Brain pericyte (primary cell): ENCODE measurements at places on chromosomes 1 and 21.

GRCh38 chr1:173663159-173663558 is 6.5 kb downstream of the ANKRD45 start:
- no peak for DNase-seq

DNA sequence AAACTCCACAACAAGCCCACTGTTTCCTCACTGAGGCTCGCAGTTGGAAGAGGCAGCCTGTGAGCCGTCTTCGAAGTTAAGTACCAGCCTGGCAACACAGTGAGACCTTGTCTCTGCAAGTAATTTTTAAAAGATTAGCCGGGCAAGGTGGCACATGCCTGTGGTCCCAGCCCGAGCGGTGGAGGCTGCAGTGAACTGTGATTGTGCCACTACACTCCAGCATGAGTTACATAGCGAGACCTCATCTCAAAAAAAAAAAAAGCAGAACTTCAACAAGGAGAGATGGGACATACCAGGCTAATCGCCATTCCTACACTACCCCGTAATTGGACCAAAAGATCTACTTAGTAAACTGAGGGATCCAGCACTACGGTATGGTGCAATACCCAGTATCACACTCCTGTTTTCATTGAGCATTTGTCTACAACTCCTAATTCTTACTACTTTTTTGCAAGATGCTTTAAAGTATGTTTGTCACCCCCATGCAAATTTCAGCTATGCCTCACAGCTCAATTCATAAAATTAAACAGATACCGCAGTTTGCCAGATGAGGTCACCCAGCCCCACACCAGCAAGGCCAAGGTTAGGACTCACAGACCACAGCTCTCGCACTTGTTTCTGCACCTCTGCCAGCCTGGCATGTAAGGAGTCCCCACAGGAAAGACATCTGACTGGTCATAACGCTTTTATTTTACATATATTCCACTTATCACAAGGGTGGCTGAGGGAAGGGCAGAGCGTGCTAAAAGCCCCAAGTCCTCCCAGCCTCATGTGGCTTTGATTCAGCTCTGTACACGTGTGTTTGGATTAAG is 21.0 kb downstream of the SDE2 start:
- no peak for DNase-seq

DNA sequence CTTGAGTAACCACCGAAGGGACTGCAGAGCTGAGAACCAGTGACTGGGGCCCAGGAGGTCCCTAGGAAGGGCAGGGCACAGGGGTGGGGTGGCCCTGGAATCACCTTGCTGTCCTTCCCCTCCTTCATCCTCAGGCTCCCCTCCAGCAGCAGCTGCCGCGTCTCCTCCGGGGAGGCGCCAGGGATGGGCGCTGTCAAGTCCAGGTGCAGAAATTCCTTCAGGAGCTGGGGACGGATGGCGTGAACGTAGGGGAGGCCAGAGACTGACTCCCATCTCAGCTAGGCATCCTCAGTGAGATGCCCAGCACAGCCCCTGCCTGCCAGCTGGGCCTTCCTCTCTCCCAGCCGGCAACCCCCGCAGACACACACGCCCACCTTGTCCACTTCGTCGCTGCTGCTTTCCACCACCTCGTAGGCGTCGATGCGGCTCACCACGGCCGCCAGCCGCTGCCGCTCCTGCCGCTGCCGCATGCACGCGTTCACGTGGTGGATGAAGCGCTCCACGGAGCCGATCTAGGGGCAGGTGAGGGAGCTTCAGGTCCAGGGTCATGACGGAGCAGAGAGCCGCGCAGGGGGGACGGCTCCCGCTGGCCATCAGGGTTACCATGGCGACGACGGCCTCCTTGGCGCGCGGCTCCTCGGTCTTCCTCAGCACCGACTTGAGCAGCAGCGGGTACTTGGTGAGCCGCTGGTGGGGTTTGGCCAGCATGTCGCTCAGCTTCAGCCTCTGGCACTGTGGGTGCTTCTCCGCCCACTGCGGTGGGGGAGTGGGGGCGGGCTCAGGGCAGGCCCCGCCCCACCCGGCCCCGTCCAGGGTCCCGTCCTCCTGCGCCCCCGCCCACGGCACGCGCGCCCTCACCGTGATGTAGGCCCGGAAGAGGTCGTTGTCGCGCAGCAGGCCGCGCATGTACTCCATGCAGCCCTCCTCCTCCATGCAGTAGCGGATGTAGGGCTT is 4.4 kb upstream of the TNFRSF25 start:
- no peak for DNase-seq

- no peak for DNase-seq
Observed at GRCh38 chr1:221794935-221795334, 53.0 kb upstream of the DUSP10 start.

- no peak for DNase-seq
Observed at GRCh38 chr1:55049914-55050278, 10.5 kb downstream of the PCSK9 start.

- DNase-seq, result no peak
Observed at GRCh38 chr1:80441664-80442063, 1359.1 kb upstream of the ADGRL2 start.

DNA sequence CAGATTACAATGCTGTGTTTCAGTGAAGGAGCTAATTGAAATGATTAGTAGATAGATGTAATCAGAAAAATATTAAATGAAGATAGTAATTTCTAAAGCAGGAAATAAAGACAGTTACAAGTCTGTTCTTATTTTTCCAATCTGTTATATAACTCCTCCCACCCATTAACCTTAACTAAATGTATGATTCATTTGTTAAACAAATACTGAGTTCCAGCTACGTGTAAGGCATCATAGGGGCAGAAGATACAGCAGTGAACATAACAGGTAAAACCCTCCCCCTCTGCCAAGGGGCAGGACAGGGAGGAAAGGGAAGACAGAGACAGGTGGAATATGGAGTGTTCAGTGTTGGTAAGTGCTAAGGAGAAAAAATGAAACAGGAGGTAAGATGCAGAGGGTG is at the start of gene FAM177B:
FAM177B (plus strand) TSS at position 231 of the 400 bp plus-strand sequence. CDS start 9,344 bp downstream, outside the sequence.
- no peak for DNase-seq

DNA sequence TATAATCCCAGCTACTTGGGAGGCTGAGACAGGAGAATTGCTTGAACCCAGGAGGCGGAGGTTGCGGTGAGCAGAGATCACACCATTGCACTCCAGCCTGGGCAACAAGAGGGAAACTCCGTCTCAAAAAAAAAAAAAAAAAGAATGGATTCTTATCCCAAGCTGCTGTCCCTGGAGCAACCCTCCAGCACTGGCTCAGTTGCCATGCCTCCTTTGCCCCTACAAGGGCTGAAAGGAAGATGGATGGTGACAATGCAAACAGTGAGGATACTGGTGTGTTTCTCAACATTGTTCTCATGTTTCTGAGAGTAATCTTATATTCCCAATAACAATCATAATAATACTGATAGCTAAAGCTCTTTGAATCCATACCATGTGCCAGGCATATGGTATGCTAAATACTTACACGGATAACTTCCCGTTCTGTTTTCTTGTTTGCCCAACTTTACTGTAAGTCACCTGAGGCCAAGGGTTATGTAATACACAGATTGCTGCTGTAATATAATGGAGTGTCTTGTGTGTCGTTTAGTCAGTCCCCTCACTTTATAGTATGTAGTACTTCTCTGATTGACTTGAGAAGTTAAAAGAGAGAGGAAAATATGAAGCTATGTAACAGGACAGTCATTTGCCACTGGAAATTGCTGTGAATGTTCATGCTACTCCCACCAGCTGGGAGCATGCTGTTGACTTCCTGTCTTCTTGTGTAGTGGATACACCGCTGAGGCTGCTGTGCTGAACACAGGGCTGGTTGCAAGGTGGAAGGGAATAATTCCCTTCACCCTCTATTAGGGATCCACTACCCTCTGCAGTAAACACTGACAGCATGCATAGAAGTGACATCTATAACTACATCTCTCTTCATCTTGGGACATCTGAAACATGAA is 153.6 kb downstream of the CNIH3 start:
- DNase-seq, result no peak

DNA sequence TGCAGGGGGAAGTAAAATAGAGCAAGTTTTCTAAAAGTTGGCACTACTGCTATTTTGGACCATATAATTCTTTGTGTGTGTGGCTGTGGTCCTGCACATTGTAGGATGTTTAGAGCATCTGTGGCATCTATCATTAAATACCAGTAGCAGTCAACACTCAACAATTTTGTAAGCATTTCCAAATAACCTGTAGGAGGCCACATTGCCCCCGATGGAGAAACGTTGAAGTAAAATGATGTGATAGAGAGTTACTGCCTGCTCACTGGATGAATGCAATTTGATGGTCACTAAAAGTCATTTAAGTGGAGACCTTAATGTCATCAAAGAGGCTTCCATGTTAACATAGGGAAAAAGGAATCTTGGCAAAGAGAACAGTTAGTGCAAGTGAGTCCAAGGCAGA is 560.8 kb downstream of the NEGR1 start:
- no peak for DNase-seq

DNA sequence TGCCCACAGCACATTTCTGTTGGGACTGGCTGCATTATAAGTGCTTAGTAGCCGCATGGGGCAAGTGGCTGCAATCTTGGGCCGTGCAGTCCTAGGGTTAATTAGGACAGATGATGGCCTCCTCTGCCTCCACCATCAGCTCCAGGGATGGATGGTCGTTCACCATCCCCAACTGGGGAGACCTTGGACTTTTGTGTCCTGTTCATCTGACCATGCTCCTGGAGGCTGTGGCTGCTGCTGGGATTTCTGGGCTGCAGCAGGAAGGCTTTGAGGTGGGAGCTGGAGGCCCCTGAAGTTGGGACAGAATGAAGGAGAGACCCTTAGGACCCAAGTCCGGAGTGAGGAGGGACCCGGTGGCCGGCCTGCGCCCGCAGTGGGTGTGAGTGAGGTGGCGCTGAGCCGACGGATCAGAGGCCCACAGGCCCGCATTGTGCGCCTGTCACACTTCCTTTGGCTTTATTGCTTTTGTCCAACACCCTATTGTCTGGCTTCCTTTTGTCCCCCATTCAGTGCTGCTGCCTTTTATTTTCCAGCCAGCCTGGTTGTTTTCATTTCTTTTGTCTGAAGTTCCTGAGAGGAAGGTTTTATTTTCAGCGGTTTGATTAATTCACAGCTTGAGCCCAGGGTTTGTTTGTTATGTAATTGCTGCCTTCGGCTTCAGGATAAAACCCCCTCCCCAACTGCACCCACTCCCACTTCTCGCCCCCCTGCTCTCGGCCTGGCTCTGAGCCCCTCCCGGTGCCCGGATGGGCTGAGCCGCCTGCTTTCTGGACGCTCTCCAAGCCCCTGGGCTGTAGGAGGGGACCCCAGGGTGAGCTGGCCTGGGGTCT is 35.6 kb downstream of the SOX13 start:
- no peak for DNase-seq

GRCh38 chr1:80517062-80517461 is 1283.7 kb upstream of the ADGRL2 start:
- DNase-seq, result no peak

DNA sequence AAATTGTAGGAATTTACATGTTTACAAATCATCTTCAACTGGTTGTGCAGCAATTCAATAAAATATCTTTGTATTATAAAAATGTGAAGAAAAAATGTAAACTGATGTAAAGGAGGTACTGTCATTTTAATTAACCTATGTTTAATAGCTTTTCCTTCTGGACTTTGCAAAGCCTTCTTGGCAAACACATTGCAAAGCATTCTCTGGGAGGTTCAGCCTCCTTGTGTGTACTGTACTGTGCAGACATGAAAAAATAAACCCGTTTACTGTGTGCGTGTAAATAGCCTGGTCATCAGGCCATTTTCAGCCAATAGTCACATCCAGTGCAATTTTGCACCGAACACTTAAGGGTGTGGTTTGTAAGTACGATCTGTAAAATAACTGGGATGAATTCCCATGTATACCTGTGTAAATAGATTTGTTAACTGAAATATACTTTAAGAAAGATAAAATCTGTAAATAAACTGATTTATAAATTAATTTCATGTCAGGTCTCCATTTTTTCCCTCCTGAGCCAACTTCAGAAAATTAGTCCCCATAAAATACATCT is 40.2 kb upstream of the QSOX1 start:
- DNase-seq, result no peak

- DNase-seq, result no peak
Observed at GRCh38 chr21:25133939-25134338, 473.3 kb downstream of the MRPL39 start.

- DNase-seq, result no peak
Observed at GRCh38 chr21:25708467-25709065, 26.1 kb downstream of the ATP5PF start.

DNA sequence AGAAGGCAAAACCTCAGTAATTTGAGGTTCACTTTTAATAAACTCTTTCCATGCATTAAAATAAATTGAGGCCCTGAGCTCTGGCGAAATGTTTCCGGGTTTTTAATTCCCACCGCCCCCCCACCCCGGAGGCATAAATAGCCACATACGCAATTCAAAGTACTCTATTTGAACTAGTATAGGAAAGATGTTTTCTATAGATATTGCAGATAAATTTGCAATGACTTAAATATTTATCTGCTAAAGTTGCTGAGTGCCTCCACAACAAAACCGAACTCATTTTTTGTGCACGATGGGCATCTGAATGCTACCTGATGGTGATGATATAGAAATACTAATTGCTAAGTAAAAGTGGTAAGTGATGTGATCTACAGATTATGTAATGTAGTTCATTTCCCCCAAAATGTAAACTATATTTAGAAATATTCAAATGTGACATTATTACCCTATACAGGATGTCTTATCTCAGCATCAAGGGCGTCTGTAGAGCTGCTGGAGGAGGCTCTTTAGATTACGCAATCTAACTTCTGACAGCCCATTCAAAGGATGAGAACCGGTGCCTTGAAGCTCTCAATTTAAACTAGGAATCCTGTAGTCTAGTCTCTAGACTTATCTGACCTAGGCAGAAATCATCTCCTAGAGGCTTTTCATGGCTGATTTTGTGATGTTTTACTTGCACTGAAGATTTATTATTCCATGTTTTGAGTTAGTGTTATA is 8.5 kb downstream of the IRF2BP2 start:
- no peak for DNase-seq

- DNase-seq, result no peak
Observed at GRCh38 chr1:170073893-170074249, 624 bp downstream of the KIFAP3 start.

- no peak for DNase-seq
Observed at GRCh38 chr1:169127305-169127704, 20.8 kb downstream of the ATP1B1 start.

GRCh38 chr1:59755069-59755685 is 59.6 kb upstream of the HOOK1 start:
- DNase-seq, result no peak

DNA sequence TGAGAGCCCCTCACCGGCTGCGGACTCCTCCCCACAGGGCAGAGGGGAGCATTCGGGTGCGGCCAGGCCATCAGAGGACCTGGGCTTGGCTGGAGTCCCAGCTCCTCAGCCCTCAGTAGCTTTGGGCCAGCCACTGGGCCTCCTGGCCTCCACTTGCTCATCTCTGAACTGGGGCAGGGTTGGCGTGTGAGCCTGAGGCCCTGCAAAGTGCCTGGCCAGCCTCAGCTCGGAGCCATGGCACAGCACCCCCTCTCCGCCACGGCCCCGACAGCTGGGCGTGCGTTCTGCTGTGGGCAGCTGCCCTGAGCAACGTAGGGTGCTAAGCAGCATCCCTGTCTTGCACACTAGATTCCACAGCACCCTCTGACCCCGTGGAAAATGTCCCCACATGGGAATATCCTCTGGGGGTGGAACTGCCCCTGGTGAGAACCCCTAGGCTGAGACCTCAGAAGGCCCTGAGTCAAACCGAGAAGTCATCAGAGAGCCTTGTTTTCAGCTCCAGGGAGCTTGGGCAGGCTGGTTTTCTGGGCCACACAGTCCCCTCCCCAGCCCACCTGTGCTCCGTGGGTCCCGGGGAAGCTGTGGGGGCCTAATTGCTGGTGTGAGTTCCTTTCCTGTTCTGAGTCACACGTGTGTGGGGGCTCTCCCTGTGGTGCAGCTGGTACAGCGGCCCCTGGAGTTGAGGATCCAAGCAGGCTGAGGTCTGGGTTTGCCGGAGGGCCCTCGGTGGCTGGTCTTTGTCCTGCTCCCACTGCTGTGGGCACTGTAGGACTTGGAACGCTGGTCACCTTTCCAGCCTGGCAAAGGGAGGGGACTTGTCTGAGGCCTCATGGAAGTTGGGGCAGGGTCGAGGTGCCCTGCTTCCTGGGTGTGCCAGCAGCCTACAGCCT is 24.5 kb downstream of the TP73 start:
- no peak for DNase-seq
